ENCODE measurements at places on chromosomes 6 and 20. TPM values are rescaled to one million over a fixed set of nuclear protein-coding genes. Genes with fewer than 3 reads are reported as not detected.

GRCh38 chr20:20317195-20317594 lies 50.7 kb upstream of the INSM1 start:
- no peak for DNase-seq
- H3K27ac ChIP-seq, result no peak overlapping the region
- no peaks in the 10 kb centered on the region for H3K4me1 ChIP-seq
- H3K4me3 ChIP-seq, result no peak overlapping the region
- H3K27me3 ChIP-seq, result no peaks in the 10 kb centered on the region

DNA sequence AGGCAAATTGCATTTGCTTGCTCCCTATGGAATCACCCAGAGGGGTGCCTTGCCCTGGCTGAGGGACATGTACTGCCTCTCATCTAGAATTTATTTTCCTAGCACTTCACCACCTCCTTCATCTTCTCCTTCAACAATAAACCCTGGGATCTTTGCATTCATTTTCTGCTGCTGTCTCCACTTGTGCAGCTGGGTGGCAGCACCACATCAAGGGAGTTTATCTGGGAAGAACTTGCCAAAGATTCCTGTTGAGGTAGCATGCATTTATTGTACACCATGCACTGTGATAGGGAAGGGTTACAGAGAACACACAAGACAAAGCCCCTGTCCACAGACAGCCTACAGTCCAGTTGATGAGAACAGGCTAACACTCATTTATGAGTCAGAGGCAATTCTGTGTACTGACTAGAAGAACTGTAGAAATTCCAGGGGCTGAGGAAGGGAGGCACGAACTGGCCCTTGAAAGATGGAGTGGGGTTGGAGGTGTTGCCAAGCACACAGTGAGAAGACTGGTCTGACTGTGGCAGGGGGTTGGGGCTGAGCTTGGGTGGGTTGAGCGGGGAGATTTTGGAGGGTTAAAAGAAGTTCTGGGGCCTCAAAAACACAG lies 17.5 kb downstream of the C20orf173 start:
- H3K4me3 ChIP-seq, result no peak overlapping the region
- no peak for DNase-seq
- no peaks in the 10 kb centered on the region for H3K27me3 ChIP-seq
- H3K36me3 ChIP-seq, result peaks cover 71% of the 10 kb centered on the region
- no peak overlapping the region for H3K27ac ChIP-seq

The CLDN20 gene
- total RNA-seq, result not detected

- H3K4me3 ChIP-seq, result peak within 1 kb of the TSS; percentile 31
- no peak for DNase-seq
- no peaks in the 10 kb centered on the region for H3K36me3 ChIP-seq
- peaks cover 50% of the 10 kb centered on the region for H3K4me1 ChIP-seq
- no peak within 1 kb of the TSS for H3K27ac ChIP-seq
These were observed at the start of gene COL12A1 for GRCh38 chr6:75205776-75206575. Gene COL12A1, minus strand, starts transcription at chr6:75206053. Its CDS starts 3,261 bp downstream, at chr6:75202792.

The SNAP25 gene
- total RNA-seq, result not detected

The METTL24 gene
- total RNA-seq, result 0.29 TPM

- no peak for DNase-seq
- no peak overlapping the region for H3K27ac ChIP-seq
- no peaks in the 10 kb centered on the region for H3K4me1 ChIP-seq
- no peaks in the 10 kb centered on the region for H3K27me3 ChIP-seq
These were observed 29.2 kb downstream of the RSPH3 start for GRCh38 chr6:158970640-158971275.

DNA sequence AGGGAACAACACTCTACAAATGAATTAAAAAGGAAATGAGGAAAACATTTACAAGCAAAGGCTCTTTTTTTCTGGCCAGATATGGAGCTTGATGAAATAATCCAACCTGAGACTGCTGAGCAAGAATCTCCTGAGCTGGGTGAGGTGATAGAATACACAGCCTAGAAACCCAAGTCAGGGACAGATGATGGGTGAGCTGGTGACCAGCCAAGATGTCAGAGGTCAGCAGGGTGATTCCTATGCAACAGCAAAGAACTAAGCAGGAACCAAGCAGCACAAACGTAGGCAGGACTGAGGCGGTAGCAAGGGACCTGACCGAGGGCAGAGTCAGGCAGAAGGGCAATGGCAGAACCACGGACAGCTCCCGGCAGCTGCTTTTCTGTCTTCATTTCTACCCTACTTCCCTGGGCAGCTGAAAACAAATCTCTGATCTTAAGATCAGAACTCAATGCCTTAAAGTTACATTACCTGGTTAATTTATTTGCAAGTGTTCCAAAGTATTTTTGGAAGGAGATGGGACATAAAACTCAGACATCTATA lies 75.1 kb downstream of the CDC40 start:
- DNase-seq, result no peak
- no peak overlapping the region for H3K4me3 ChIP-seq
- H3K4me1 ChIP-seq, result no peaks in the 10 kb centered on the region
- H3K27me3 ChIP-seq, result no peaks in the 10 kb centered on the region
- no peaks in the 10 kb centered on the region for H3K36me3 ChIP-seq

- H3K4me3 ChIP-seq, result no peak overlapping the region
- H3K27ac ChIP-seq, result no peak overlapping the region
- no peaks in the 10 kb centered on the region for H3K27me3 ChIP-seq
- no peak for DNase-seq
- H3K36me3 ChIP-seq, result no peaks in the 10 kb centered on the region
These were observed 303.5 kb upstream of the RNF24 start for GRCh38 chr20:4318891-4319290.

DNA sequence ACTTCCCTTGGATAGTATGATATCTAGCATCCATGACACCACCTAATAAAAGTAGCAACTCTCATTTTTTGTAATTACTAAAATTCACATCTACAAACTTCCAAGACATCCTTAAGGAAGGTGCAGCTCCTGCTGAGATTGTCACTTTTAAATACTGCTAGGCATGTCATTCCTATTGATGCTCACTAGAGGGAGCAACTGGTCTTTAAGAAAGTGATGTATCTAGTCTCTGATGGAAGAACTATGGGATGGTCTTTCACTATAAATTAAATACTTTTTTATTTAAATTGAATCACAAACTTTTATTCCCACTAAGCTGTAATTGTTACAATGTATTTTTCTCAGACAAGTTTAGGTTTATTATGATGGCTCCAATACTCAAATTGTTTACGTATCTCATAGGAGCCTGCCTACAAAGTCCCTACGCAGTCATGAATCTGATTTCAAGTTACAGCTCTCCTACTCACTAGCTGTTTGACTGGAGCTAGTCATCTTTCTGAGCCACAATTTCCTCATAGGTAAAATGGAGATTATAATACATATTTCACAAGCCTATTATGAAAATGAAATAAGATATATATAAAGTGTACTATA lies 8.1 kb upstream of the TSPYL1 start:
- DNase-seq, result no peak
- H3K4me1 ChIP-seq, result no peaks in the 10 kb centered on the region
- no peak overlapping the region for H3K4me3 ChIP-seq
- no peak overlapping the region for H3K27ac ChIP-seq
- no peaks in the 10 kb centered on the region for H3K27me3 ChIP-seq

GRCh38 chr20:10430704-10431103 lies 3.3 kb downstream of the MKKS start:
- no peaks in the 10 kb centered on the region for H3K27me3 ChIP-seq
- peaks cover 38% of the 10 kb centered on the region for H3K4me1 ChIP-seq
- no peaks in the 10 kb centered on the region for H3K36me3 ChIP-seq
- no peak overlapping the region for H3K27ac ChIP-seq

The C6orf163 gene
- total RNA-seq, result 5.7 TPM

DNA sequence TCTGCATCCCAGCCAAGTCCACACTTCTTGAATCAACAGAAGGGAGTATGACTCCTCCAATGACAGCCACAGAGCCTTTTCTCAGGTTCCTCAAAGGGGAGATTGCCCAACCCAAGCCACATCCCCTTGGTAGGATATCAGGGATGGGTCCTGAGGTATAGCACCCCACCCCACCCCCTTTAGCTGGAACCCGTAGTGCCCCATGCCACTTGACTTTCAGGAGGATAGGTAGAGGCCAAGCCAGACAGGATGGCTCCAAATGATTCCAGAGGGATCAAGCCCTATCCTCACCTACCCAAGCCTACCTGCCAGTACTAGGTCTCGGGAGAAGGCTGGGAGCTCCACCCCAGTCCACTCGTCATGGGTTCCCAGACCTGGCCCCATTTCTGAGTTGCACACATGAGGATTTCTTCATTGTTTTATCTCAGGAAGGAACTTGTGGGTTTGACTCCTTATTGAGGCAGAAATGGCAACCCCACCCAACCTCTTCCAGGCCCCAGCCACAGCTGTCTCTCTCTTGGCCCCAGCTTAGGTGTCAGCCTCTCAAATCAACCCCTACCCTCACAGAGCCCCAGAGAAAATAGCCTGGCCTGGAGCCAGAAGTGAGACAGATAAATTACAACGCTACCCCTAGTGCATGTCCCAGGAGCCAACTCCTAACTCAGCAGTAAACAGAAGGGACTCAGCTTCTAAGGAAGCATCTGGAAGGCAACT lies 3.6 kb downstream of the CCND3 start:
- H3K36me3 ChIP-seq, result peaks cover 39% of the 10 kb centered on the region
- peak; percentile 79 for DNase-seq
- no peaks in the 10 kb centered on the region for H3K27me3 ChIP-seq
- H3K27ac ChIP-seq, result peak overlapping the region; percentile 80
- H3K4me1 ChIP-seq, result peaks cover 75% of the 10 kb centered on the region

DNA sequence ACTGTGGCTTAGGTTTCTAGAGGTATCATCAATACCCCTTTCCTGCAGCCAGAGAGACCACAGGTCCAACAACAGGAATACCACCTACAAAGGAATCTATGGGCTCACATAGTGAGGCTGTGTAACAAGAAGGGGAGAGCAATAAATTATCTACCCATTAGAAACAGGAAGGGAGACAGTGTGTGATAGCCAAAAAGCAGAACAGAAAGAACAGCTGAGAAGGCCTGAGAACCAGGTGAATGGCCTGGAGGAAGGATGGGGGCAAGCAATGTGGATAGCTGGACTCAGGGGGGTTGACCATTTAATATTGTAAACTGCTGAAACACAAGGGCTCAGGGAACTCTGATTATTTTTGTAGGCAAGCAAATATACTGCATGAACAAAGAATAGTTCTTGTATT lies 628.2 kb downstream of the COL12A1 start:
- H3K27ac ChIP-seq, result no peak overlapping the region
- DNase-seq, result no peak
- H3K27me3 ChIP-seq, result no peaks in the 10 kb centered on the region
- H3K4me1 ChIP-seq, result no peaks in the 10 kb centered on the region
- no peaks in the 10 kb centered on the region for H3K36me3 ChIP-seq

The CDH26 gene
- total RNA-seq, result 4.1 TPM

DNA sequence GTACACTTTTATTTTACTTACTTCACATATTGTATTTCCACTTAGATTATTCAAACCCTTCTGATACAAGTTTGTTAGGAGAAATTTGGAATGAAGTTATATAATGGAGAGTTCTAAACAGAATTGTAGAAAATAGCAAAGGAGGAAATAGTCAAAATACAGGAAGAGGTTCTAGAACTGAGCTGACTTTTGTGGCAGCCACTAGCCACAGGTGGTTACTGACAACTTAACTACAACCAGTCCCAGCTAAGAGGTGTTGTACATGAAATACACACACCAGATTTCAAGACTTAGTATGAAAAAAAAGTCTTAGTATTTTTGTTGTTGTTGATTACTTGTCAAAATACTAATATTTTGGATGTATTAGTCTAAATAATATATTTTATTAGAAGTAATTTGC lies 727.4 kb upstream of the CITED2 start:
- H3K27me3 ChIP-seq, result no peaks in the 10 kb centered on the region
- no peak for DNase-seq
- no peaks in the 10 kb centered on the region for H3K36me3 ChIP-seq
- H3K27ac ChIP-seq, result no peak overlapping the region
- H3K4me1 ChIP-seq, result no peaks in the 10 kb centered on the region

GRCh38 chr20:37681384-37682112 lies 12.3 kb upstream of the CTNNBL1 start:
- H3K4me3 ChIP-seq, result no peak overlapping the region
- H3K27me3 ChIP-seq, result no peaks in the 10 kb centered on the region
- DNase-seq, result no peak

- H3K36me3 ChIP-seq, result no peaks in the 10 kb centered on the region
- peaks cover 39% of the 10 kb centered on the region for H3K4me1 ChIP-seq
- H3K27ac ChIP-seq, result no peak overlapping the region
- H3K27me3 ChIP-seq, result no peaks in the 10 kb centered on the region
- DNase-seq, result no peak
- H3K4me3 ChIP-seq, result no peak overlapping the region
These were observed 5.6 kb downstream of the TAF4 start for GRCh38 chr20:62059920-62060630.

GRCh38 chr6:19838442-19839236 lies 1.5 kb downstream of the ID4 start:
- H3K4me1 ChIP-seq, result no peaks in the 10 kb centered on the region
- no peaks in the 10 kb centered on the region for H3K27me3 ChIP-seq
- DNase-seq, result no peak
- H3K4me3 ChIP-seq, result no peak overlapping the region

DNA sequence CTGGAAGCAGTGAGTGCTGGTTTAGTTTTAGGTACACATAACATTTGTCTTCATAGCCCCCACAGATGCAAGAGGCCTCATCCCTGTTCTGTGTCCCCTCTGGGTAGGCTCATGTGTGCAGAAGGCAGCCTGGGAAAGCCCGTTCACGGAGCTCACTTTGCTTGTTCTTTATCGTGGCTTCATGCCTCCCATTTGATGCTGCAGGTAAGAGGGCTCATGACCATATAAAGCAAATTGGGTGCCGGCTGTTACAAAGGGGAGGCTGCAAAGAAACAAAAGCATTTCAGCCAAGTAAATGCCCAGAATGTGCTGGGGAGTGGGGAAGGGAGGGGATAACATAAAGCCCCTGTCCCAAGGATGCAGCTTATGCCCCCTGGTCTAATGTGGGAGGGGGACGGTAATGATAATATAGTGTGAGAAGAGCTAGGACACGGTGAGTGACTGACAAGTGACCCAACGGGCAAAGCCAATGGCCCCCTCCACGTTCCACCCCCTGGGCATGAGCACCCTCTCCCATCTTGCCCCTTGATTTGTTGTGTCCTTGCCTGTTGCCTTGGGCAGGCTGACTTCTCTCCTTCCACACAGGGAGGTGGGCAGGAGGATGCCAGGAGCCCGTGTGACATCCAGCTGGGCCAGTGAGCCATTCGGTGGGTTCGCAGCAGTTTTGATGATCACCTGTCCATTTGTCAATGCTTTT lies 138.0 kb downstream of the FOXO3 start:
- no peak overlapping the region for H3K4me3 ChIP-seq
- DNase-seq, result no peak
- H3K36me3 ChIP-seq, result no peaks in the 10 kb centered on the region
- no peaks in the 10 kb centered on the region for H3K27me3 ChIP-seq
- H3K4me1 ChIP-seq, result no peaks in the 10 kb centered on the region

The RAD21L1 gene
- total RNA-seq, result not detected

The PSMA7 gene
- total RNA-seq, result 190 TPM

The MOXD1 gene
- total RNA-seq, result not detected

GRCh38 chr20:21125072-21125848 lies 622 bp upstream of the KIZ start:
- H3K36me3 ChIP-seq, result no peaks in the 10 kb centered on the region
- DNase-seq, result no peak
- H3K27ac ChIP-seq, result peak overlapping the region; percentile 37
- peak overlapping the region; percentile 78 for H3K4me3 ChIP-seq

The FNDC1 gene
- not detected for total RNA-seq

Measured in CD4-positive, alpha-beta memory T cell (primary cell).